ENCODE measurements at places on chromosomes 16 and 17.

GRCh38 chr17:60926466-60927183 lies 249.0 kb downstream of the BCAS3 start:
- DNase-seq = no peak

DNA sequence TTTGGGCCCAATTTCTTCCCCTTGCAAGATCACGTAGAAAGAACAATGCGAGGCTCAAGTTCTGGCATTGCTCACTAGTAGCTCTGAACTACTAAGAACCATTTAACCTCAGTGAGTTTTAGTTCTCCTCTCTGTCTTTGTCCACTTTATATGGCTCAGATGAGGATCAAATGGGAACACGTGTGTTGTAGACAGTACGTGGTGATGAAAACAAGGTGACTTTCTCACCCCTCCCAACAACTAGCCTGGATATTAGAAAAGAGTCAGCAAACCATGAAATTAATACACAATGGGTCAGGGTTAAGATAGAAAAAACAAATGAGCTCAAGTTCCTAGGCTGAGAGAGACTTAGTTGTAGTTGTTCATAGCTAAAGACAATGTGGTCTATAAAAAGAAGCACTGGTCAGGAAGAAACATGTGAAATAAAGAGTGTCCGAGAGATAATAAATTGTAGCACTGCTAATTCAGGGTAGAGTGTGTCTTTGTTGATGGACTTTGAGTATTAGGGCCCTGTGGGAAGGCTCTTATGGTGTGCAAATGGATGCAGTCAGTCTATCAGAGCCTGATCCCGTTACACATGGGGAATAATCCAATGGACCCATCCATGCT lies 417.0 kb downstream of the HAPSTR1 start:
- DNase-seq = no peak

GRCh38 chr17:70558821-70559220 lies 389.5 kb downstream of the KCNJ2 start:
- DNase-seq = no peak

DNA sequence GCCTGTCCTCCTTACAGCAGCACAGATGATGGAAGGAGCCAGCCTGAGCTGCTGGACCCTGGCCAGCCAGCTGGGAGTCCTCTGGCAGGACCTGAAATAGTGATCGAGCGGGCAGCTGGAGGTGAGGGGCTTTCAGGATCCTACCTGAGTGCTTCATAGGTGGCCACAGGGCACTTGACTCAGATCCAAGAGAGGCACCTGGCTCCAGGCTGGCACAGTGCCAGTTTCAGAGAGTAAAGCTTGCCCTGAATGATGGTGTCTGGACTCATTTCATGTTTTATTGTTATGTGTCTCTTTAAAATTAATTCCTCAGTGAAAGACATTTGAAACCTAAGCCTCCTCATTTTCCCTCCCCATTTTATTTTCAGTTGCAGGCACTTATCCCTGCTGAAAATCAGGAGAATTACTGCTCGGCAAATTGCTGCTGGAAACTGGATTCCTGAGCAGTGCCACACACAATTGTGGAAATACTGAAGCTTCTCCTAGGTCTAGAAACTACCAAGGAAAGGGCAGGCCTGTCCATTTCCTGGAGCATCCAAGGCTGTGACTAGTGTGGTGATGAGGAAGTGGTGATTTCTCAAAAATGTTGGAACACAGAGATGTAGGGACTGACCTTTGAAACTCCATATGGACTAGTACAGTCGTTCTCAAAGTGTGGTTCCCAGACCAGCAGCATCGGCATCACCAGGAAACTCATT lies 16.1 kb upstream of the ADAMTS18 start:
- no peak for DNase-seq

GRCh38 chr17:82282239-82283207 lies 9.0 kb upstream of the CSNK1D start:
- no peak for DNase-seq

- no peak for DNase-seq
Measured at GRCh38 chr17:29710891-29711418, 88.2 kb upstream of the CORO6 start.

GRCh38 chr16:17566656-17567450 lies 96.1 kb upstream of the XYLT1 start:
- DNase-seq = no peak

- DNase-seq = no peak
Measured at GRCh38 chr16:4404967-4405696, 11.3 kb downstream of the CORO7 start.

- DNase-seq = no peak
Measured at GRCh38 chr16:69607674-69608073, 41.9 kb downstream of the NFAT5 start.

- DNase-seq = no peak
Measured at GRCh38 chr16:48347980-48348379, 37.2 kb downstream of the SIAH1 start.

DNA sequence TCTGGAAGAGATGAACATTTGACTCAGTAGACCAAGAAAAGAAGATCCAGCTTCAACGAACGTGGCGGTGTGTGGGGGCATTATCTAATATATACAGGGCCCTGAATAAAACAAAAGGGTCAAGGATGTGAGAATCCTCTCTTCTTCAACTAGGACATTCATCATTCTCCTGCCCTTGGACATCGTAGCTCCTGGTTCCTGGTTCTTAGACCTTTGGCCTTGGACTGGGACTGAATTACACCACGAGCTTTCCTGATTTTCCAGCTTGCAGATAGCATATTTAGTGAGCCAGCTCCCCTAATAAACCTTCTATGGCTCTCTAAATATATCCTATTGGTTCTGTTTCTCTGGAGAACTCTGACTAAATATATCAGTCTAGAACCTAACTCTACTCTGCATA lies 29.5 kb upstream of the HELZ start:
- DNase-seq = no peak

DNA sequence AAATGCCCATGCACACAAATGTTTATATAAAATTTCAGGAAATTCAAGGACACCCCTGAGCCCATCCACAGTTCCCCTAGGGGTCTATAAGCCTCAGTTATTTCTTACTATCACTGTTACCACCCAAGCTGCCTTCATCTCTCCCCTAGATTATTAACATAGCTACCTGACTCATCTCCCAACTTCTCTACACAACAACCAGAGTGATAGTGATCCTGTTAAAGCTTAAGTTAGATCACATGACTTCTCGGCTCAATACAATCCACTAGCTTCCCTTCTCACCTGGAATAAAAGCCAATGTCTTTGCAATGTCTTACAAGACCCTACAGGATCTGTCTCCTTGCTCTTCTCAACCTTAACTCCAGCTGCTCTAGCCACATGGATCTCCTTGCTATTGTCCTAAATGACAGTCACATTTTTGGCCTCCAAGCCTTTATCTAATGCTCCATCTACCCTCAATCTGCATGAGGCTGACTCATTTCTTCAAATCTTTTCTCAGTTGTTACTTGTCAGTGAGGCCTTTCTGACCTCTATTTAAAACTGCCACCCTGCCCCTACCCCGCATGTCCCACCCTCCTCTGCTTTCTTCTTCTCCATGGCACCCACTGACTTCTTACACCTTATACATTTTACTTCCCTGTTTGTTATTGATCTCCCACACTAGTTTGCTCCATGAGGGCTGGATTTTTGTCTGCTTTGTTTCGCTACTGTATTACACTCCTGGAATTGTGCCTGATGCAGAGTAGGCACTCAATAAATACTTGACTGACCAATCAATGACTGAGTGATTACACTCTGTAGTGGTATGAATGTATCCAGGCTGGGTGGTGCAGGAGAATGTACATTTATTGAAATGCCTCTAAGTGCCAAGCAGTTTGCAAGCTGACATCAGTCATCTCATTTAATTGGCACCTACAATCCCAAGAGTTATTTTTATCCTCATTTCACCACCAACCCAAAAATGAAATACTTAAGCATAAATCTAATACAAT lies 5.2 kb upstream of the LIG3 start:
- DNase-seq = no peak

- no peak for DNase-seq
Measured at GRCh38 chr16:67345401-67345800, 18.8 kb downstream of the LRRC36 start.
